Cardiac ventricle fibroblast (primary cell): ENCODE measurements at places on chromosomes 5 and 9. TPM values are rescaled to one million over a fixed set of nuclear protein-coding genes. Genes with fewer than 3 reads are reported as not detected.

FOXE1 gene
- not detected in 2 replicates for total RNA-seq

TRPM3 gene
- total RNA-seq, result 0.75 and 2.4 TPM in 2 replicates

NMUR2 gene
- not detected in 2 replicates for total RNA-seq

QRFP gene
- total RNA-seq, result not detected in 2 replicates

STPG3 gene
- not detected in 2 replicates for total RNA-seq

PCDHB1 gene
- total RNA-seq, result not detected in 2 replicates
